ENCODE measurements at places on chromosomes 2 and 18.

GRCh38 chr2:22878121-22878520 is 506.9 kb upstream of the KLHL29 start:
- no peak for DNase-seq

DNA sequence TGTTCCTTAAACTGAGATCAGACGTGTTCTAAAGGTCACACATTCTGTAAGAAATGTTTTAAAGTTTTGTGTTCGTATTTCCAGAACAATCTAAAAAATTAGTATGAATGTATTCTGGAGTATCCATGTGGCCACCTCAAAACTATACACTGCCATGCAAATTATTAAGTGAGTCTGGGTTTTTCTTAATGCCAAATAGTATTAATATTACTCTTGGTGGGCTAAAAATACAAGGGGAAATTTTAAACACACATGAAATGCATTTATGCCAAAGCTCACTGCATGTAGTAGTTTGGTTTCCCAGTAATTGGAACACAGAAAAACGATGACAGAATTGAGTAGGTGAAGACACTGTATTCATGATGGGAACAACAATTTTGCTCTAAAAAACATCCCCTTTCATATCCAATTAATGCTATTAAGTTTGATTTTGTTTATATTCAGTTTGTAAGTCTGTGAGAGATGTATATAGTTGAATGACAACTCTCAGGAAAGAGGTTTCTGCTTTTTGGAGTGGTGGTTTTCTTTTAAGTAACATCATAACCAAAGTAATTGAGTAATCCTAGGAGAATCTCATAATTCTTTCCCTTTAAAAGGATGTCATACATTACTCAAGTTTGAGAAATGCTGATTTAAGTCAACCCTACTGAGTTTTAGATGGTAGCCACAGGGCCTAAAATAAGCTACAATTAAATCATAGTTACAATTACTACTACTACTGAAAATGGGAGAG is 75.7 kb upstream of the CDCA7 start:
- DNase-seq: no peak

- DNase-seq: no peak
Measured at GRCh38 chr2:5539282-5540165, 152.7 kb upstream of the SOX11 start.

DNA sequence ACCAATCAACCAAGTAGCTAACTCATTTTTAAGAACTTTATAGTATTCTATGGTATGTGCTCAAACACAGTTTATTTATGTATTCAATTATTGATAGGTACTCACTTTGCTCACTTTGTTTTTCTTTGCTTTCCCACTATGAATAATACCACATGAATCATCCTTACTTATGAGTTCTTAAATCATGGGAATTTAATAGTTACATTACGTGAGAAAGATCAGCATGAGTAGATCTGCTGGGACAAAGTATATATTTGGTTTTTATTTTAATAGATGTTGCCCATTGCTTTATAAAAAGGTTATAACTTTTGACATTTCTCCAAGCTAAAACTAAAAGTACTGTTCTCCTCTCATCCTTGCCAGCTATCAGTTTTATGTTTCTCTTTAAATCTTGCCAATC is 390.7 kb downstream of the LRATD1 start:
- no peak for DNase-seq

DNA sequence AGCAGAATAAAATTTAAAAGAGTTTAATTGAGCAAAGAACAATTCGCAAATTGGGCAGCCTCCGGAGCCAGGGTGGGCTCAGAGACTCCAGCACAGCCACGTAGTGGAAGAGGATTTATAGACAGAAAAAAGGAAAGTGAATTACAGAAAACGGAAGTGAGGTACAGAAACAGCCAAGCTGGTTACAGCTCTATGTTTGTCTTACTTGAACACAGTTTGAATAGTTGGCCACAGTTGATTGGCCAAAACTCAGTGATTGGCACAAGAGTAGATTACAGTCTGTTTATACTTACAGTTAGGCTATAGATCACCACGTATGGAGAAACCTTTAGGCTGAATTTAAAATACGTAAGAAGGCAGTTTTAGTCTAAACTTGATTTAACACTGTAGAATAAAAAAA is 78.8 kb upstream of the NEDD4L start:
- DNase-seq: no peak

GRCh38 chr2:31274401-31275075 is 40.6 kb downstream of the EHD3 start:
- no peak for DNase-seq

GRCh38 chr2:99111945-99112344 is 29.6 kb upstream of the C2orf15 start:
- DNase-seq: no peak

DNA sequence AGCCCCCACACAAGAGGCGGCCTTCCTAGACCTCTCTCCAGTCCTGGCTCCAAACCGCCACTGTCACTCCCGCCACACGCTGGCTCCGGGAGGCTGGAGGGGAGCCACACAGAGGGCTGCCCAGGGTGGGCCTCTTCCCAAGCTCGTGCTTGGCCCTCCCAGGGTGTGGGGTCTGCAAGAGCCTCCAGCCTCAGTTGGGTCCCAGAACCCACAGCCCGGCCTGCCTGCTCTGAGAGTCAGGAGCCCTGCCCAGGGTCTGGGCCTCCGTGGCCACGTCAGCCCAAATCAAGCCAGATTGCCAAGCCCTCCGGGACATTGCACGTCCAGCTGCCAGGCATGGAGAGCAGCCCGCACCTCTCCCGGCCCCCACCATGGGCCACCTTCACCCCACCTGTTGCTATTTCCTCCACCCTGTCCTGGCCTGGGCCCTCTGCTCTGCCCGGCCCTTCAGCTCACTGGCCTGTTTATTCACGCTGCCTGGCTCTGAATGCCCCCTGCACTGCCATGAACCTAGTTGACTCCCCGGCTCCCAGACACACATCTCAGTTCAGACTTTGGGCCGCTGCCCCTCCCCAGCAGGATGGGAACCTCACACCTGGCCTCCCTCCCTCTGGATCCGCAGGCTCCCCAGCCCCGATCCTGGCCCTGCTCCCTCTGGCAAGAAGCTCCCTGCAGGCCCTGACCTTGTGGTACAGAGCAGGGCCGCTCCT is 61.0 kb downstream of the BIN1 start:
- peak; percentile 87 for DNase-seq

DNA sequence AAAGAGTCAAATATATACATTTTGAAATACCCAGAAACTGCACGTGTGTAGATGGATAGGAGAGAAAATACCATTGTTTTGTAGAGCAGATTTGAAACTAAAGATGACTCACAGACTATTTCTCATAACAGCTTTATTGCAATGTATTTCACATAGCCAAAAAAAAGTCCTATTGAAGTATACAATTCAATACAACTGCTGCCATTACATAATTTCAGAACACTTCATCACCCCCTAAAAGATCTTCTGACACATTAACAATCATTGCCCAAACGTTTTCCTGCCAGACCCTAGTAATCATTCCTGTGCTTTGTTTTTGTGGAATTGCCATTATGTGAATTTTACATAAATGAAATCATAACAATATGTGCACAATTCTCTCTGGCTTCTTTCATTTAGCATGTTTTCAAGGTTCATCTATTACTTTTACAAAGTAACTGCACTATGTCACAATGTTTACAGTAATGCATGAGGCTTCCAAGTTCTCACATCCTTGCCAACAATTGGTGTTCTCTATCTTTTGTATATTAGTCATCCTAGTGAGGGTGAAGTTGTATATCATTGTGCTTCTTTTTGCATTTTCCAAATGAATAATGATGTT is 378.6 kb upstream of the CWC22 start:
- no peak for DNase-seq

DNA sequence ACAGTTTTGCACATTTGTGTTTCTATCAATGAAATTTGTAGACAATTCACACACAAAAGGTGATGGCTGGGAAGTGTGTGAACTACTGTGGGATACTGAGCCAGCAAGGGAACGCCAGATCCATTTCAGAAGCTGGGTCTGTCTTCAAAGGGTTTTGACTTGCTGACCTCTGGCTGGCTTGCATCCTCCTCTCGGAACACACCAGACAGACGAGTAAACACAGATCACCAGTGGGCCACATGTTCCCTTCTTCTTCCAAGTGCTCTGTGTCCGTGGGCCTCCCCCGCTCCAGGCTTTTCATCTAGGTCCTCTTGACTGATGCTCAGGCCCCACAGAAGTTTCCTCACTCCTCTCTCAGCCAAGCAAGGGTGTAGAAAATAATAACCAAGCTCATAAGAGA is 122.2 kb upstream of the OSR1 start:
- DNase-seq: no peak

DNA sequence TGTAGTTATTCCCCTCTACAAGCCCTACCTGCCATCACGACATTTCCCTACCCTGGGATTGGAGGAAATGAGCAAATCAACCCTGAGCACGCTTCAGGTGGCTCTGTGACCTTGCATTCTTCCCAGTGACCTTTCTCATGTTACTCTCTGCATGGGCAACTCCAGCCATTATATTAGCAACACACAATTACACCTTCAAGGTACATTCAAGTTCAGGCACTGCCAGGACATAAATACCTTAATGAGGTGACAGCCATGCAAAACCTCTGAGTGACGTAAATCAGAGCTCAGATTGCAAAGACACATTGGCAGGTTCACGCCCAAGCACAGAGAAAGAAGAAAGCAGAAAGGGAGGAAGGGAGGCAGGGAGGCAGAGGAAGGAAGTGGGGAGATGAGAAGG is 68.7 kb upstream of the ALK start:
- DNase-seq: no peak

DNA sequence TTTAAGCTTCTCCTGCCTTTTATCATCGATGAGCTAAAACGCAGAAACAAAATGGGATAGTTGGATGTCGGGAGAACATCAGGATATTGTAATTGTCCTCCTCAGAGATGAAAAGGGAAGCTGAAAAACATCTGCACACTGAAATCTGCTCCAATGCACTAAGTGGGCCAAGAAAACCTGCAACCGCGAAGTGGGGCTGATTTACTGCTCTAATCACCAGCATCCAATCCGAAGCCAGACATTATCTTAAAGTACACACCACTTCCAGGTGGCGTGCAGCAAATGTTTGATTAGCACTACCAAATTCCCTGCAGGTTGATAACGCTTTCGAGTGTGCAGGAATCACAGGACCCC is 230.3 kb upstream of the SLC14A2 start:
- no peak for DNase-seq

DNA sequence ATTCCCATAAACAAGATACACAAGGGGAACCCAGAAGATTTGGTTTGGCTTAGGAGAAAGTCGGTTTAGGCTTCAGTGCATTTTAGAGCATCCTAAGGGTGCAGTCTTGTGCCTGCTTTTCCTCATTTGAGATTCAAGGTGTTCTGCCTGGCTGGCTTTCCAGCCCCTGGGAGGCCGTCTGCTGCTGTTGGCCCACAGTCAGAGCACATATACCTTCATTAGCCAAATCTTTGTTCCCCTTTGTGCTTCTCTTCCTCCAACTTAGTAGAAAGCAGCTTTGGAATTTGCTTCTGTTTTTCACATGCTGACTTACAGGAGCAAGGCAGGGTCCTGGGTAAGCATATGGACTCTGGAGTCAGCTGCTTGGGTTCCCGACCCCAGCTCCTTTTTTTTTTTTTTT is 477.1 kb upstream of the TCF4 start:
- DNase-seq: no peak

- no peak for DNase-seq
Measured at GRCh38 chr2:236526455-236527158, 43.0 kb upstream of the ACKR3 start.

DNA sequence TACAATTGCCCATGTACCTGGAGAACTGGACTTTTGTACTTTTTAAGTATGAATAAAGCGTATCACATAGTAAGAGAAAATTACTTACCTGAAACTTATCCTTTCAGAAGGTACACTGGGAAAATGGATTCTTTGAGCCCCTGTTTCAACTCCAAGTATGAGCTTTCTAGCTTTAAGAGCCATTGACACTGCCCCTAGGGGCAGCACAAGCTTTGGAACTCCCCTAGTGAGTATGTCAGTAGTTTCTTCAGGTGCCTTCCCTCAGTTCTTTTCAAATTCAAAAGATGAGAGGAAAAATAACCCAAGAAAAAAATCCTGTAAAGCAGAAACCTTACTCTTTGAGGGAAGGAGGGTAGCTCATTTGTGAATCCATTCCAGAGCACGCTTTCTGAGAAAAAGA is 124.1 kb downstream of the MEMO1 start:
- DNase-seq: no peak

DNA sequence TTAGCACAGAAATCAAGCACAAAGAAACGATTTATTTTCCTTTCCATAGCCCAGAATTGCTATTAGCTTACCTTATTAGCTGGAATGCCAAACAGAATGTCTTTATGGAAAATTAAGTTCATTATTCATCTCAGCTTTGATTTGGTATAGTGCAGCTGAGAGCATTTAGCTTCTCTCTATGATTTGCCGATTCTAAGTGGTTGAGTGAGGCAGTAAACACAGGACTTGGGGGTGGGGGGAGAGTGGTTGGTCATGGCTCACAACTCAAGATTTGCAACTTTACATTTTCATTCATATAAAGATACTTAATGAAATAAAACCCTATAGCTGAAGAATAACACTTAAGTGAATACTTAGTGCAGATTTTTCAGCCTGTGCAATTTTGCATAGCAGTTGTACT is 395.2 kb downstream of the TGIF1 start:
- DNase-seq: no peak

DNA sequence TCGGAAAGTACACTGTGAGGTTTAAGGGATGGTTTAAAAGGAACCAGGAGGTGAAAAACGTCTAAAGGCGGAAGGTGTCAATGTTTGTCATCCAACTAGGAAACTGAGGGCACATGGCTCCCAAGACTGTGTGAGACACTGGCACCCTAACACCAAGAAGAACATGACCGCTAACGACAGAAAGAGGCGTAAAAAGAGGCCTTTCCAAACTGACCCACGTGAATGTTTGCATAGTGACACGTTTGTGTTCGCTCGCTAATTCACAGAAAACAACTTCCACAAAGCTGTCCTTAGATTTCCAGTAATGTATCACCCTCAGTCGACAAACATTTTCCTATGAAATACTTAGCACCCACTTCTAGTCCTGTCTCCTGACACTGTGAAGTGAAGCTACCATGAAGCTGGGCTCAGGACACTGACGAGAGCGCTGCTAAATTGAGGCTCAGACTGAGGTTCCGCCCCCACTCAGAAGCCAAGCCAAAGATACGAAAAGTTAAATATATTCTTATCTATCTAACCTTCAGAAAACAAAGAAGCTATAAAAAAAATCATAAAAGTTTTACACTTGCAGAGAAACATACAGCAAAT is 86.5 kb downstream of the ZNF516 start:
- DNase-seq: no peak

GRCh38 chr2:224869601-224870233 is 153.6 kb upstream of the CCDC195 start:
- no peak for DNase-seq

DNA sequence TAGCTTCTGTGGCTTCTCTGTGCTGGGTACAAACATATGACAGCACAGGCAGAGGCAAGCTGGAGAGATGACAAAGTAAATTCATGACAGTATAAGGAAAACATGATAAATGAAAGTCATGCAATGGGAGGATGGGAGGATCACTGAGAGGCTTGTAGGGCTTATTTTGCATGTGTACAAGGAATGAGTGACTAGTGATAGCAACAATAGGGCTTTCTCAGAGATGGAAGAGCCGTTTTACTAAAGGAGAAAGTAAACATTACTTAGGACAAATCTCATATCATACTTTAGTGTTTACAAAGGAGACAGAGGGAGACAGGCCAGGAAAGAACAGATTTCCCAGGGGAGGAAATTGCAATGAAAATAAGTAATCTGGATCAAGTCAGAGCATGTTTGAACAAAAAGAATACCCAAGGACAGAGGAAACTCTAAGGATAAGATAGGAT is 82.5 kb upstream of the RBMS1 start:
- no peak for DNase-seq

- no peak for DNase-seq
Measured at GRCh38 chr2:67311536-67311935, 85.6 kb upstream of the ETAA1 start.

GRCh38 chr2:187320846-187321245 is 127.2 kb downstream of the CALCRL start:
- no peak for DNase-seq

All from gastrocnemius medialis (tissue), 4 donors.